ENCODE measurements at places on chromosomes 12 and 14. TPM values are rescaled to one million over a fixed set of nuclear protein-coding genes. Genes with fewer than 3 reads are reported as not detected.

DNA sequence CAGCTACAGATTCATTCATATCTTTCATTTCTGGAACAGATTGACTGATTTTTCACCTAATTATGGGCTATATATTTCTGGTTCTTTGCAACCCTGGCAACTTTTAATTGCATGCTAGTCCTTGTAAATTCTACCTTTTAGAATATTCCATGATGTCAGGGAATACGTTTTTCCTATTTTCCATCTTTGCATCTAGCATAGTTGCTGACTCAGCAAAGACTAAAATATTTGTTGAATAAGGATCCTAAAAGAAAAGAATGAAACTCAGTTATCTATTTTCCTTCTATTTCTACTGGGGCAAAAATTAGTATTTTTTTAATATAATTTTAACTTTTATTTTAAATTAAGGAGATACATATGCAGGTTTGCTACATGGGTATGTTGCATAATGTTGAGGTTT lies 438.3 kb downstream of the GXYLT1 start:
- no peak for DNase-seq

DNA sequence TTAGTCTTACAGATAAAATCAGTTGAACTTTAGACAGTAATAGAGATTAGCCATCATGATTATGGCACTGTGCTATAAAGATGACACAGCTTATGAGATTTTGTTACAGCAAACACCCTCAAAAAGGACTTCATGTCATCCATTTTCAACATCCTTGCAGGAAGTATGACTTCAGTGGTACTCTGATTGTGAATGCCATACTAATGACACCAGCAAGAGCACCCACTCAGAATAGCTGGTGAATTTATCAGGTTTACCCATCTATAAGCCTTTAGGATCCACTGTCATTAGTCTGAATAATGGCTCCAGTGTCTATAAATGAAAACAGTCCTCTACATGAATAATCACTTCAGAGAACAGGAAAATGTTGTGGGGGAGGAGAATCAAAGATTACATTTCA lies 615.2 kb downstream of the RPS29 start:
- peak; percentile 26 for DNase-seq

DNA sequence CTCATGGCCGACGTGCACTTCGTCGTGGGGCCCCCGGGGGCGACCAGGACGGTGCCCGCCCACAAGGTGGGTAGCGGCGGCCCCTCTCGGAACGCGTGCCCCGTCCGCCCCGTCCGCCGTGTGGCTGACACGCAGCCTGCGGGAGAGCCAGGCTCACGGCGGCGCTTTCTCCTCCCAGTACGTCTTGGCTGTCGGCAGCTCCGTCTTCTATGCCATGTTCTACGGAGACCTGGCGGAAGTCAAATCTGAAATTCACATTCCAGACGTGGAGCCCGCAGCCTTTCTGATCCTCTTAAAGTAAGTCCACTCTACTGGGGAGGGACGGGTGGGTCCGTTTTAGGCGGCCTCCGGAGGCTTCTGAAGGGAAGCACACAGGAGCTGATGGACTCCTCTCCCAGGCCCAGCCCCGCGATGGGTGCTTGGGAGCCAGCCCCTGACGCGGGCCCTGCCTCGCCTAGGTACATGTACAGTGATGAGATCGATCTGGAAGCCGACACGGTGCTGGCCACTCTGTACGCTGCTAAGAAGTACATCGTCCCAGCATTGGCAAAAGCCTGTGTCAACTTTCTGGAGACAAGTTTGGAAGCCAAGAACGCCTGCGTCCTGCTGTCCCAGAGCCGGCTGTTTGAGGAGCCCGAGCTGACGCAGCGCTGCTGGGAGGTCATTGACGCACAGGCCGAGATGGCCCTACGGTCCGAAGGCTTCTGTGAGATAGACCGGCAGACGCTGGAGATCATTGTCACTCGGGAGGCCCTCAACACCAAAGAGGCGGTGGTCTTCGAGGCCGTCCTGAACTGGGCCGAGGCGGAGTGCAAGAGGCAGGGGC lies 1.1 kb downstream of the BTBD6 start:
- peak; percentile 67 for DNase-seq

- no peak for DNase-seq
Observed at GRCh38 chr12:121259074-121259473, 37.4 kb downstream of the CAMKK2 start.

DNA sequence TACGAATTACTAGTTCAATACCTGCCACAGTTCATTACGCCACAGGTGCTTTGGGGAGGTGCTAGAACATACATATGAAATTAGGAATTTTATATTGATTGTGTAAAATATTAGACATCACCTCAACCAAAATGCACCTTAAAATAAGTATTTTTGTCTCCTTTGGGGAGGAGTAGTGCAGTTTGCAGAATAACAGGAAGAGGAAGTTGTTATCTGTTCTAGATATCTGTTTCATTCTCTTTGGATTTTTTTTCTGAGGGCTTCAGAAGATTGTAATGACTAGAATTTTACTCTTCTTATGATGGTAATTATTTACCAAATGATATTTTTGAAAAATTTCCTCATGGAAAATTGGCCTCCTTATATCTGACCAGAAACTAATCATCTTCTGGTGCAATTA lies 9.9 kb upstream of the GYS2 start:
- no peak for DNase-seq

GRCh38 chr12:111094157-111095010 lies 174.0 kb upstream of the MYL2 start:
- DNase-seq: no peak

DNA sequence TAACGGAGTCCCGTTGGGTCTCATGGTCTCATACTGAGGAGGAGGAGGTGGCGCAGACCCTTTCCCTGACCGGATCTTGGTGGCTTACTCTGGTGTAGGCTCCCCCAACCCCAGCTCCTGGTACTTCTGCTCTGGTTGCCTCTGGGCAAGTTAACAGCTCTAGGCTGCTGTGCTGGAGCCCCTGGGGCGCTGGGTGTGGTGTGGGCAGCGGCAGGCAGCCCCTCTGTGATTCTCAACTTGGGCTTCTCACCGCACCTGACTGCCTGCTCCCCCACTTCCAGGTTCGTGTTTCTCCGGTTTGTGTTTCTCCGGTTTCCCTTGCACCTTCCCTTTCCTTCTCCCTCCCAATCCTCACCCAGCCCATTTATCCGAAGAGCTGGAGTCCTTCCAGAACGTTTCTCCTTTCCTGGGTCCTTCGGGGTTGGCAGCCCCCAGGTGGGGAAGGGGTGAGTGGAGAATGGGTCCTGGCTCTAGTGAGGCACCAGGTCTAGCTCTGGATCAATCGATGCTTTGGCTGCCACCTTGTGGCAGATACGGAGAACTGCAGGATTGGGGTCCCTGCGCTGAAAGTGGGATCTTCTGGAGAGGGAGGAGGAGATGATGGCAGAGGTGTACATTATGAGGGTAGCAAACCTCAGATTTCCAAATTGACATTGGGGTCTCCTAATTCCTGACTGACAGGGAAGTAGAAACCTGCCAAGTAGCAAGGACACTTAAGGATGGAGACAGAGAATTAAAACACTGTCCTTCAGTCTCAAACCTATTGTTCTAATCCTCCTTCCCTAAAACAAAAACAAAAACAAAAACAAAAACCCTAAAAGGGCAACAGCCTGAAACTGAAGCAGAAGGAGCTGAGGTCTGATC lies 8.3 kb downstream of the CISTR start:
- DNase-seq: peak; percentile 65

- no peak for DNase-seq
Observed at GRCh38 chr12:6387541-6387940, 3.6 kb downstream of the LTBR start.

DNA sequence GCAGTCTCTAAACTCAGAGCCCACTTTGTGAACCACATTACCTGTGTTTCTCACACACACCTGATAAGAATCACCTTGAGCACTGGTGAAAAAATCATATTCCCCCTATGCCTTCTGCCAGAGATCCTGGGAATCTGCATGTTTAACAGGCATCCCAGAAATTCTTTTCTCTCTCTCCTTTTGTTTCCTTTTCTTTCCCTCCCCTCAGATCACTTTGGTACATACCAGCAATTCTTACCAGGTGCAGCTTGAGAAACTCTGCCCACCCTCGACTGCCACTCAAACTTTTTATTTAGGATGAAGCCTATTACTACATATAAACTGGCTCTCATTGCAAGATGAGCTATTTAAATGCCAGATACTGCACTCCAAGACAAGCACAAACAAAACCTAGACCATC lies 36.0 kb downstream of the HECTD4 start:
- no peak for DNase-seq

DNA sequence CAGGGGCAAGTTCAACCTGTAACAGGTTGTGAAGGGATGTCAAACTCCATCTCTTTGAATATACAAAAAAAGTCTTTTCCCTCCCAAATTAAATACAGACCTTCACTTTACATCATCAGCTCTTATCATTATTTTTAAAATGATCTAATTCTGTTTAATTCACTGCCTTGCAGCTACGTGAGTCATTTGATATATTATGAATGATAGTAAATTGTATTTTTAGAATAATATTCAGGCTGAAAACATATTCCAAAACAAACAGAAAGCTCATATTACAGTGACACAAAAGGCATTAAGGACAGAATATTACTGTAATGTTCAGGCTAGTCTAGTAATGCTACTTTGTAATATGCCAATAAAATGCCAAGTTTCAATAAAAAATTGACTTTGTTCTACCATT lies 53.3 kb downstream of the BCAT1 start:
- DNase-seq: peak; percentile 37

DNA sequence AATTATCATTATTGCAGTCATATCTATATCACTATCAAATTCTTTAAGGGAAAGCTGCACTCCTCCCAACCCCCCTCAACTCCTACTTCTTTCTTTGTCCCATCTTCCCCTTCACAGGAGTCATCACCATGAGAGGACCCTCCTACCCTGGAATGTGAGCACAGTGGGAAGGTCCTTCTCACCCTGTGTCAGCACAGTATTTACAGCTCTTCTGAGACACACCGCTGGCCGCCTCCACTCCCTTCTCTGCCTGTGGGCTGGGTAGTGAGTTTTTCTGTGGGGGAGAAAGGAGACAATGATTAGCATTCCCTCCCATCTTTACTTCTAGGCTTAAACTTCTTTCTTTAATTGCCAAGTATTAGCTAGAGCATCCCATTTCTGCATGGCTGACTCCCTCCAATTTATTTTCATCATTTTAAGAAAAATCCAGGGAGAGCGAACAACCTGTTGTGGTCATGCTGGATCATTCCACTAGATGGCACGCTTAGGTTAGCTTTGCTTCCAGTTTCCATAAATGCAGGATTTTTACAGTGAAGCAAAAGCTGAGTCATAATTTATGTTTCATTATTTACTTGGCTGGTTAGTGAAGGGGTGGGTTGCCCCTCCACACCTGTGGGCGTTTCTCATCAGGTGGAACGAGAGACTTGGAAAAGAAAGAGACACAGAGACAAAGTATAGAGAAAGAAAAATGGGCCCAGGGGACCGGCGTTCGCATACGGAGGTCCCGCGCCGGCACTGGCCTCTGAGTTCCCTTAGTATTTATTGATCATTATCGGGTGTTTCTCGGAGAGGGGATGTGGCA lies 188.5 kb downstream of the ALX1 start:
- DNase-seq: peak; percentile 74

GRCh38 chr14:36068777-36069534 lies 107.6 kb downstream of the PTCSC3 start:
- peak; percentile 72 for DNase-seq

DNA sequence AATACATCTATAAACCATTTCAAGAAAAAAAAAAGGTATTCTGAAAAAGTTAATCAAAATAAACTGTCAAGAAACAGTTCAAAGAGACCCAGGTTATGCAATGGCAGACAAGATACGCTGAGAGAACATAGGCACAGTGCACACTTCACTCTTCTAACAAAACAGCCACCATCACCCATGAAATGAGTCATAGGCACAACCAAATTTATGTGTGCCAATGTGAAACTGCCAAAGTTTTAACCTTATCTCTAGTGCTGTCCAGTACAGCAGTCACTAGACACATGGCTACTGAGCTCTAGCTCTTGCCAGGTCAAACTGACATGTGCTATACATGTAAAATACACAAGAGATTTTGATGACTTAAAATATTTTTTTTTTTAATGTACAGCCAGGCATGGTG lies 1.4 kb downstream of the CEP128 start:
- DNase-seq: peak; percentile 22

DNA sequence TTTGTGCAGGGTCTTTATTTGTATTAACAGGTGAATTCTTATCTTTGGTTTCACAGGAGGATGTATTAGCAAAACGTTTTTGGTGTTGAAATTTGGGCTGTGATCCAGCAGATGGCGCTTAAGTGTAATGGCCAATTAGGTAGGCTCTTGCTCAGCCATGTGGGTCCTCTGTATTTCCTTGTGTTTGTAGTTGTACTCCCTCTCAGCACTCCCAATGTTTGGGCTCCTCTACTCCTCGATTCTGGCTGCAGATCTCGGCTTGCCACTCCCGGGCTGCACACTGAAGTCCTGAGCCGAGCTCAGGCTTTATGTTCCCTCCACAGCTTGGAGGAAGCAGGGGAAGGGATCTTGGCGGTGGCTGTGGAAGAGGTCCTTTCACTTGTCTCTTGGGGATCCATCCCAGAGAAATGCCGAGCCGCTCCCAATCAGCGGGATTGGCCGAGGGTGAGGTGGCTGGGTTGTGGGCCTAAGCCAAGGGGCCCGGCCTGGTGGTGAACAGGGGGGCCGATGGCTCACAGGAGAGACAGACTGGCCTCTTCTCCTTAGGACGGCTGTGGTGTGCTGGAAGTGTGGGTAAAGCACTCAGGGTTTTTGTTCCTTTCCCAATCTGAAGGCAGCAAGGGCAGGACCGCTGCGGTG lies 133.7 kb downstream of the AEBP2 start:
- peak; percentile 48 for DNase-seq

HIF1A gene
- 863 TPM for polyA plus RNA-seq
